HEK293T (cell line): ENCODE measurements at places on chromosomes 2 and 18.

GRCh38 chr2:238265605-238266004 is 22.8 kb downstream of the PER2 start:
- no peak for DNase-seq

- DNase-seq = no peak
Observed at GRCh38 chr2:162220368-162220767, 22.9 kb downstream of the FAP start.

DNA sequence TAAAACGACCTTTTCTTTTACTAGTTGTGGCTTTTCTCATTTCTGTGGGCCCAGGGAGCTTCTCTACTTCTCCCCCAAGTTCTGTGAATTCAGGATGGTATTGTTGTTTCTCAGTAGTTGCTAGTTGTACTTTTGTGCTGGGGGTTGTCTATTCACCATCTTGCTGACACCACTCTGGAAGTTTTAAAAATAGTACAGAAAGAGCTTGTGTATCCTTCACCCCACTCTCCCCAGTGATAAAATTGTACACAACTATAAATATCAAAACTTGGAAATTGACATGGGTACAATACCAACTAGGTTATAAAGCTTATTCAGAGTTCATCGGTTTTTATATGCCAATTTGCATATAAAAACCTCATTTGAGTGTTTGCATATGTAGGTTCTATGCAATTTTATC is 45.3 kb upstream of the REEP1 start:
- DNase-seq = no peak

- no peak for DNase-seq
Observed at GRCh38 chr2:144771348-144771747, 251.4 kb upstream of the ZEB2 start.

DNA sequence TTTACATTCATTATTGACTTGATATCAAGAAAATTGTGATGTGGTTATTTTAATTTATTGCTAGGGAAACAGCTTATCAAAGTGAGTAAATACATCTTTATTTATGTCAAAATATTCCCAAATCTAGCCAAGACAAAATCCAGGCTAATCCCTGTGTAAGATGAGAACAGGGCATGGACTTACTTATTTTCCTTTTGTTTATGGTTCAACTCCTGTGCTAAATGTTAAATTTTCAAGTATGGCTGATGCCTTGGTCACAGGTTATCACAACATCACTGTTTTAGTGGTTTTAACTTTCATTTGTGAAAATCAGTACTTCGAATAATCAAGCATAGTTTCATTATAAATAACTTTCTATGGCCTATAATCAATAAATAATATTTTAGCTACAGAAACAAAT is 657.0 kb upstream of the SYT4 start:
- no peak for DNase-seq

GRCh38 chr18:73728657-73729056 is 419.0 kb downstream of the FBXO15 start:
- DNase-seq = no peak

GRCh38 chr18:38415811-38416210 is 850.2 kb upstream of the CELF4 start:
- DNase-seq = no peak

DNA sequence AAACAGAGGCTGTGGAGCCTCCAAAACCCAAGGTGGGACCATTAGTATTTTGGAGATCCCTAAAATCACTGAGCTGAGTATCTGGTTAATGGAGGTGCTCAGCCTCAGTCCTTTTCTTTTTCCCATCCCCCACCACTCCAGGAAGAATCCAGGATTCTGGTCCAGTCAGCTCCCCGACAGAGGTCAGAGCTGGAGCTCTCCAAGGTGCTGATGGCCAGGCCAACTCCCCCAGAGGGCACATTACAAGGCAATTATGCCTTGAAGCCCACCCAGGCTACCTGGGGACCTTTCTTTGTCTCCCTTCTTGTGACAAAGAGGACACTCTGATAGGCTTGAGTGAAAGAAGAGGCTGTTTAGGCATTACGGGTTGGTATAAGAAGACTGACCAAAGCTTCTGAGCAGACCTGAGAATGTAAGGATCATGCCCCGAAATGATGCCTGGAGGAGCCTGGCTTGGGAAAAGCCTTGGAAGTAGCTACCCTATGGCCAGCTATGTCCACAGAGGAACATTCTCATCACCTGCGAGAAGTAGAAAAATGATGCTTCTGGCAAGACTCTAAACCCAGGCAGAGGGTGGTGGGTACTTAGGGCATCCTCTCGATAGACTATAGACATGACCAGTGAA is 102.5 kb upstream of the LDAH start:
- DNase-seq = no peak

- DNase-seq = no peak
Observed at GRCh38 chr2:203361922-203362321, 33.7 kb downstream of the ABI2 start.

GRCh38 chr2:44927985-44928482 is 13.5 kb upstream of the SIX3 start:
- DNase-seq = no peak

- no peak for DNase-seq
Observed at GRCh38 chr18:75115514-75115913, 93.4 kb downstream of the PTGR3 start.

DNA sequence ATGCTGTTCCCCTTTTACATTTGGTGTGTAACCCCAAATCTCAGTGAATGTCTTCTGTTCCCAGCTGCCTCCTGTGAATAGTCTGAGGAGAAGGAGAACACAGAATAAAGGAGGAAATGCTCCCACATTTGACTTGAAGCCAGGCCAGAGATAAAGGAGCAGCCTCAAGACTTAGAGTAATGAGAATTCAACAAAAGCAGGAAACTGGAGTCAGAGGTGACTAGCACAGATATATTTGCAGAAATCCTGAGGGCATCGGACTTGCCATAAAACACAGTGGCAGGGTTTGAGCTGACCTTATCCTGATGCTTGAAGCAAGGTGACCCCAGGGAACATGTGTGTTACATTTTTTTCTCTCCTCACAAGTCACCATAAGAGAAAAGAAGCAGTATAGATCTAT is 291.4 kb upstream of the RND3 start:
- DNase-seq = no peak

GRCh38 chr2:25845843-25846505 is 32.3 kb downstream of the ASXL2 start:
- DNase-seq = no peak

GRCh38 chr2:68203587-68203986 is 45.9 kb downstream of the PNO1 start:
- no peak for DNase-seq

DNA sequence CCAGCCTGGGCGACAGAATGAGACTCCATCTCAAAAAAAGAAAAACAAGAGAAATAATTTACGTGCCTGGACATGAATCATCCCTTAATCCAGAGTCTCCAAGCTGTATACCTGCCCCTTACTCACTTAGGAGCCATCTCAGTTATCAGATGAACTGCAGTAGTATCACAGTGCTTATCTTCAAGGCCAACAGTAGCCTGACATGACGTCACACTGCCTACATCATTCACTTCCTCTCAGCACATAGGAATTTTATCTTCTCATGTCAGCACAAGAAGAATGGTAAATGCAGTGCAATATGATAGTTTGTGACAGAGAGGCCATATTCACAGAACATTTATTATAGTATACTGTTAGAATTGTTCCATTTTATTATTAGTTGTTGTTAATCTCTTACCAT is 216.6 kb downstream of the SS18 start:
- DNase-seq = no peak

- peak; percentile 73 for DNase-seq
Observed at GRCh38 chr18:31555971-31556747, 35.5 kb upstream of the TTR start.

- DNase-seq = no peak
Observed at GRCh38 chr2:118380915-118381653, 292.8 kb downstream of the INSIG2 start.

DNA sequence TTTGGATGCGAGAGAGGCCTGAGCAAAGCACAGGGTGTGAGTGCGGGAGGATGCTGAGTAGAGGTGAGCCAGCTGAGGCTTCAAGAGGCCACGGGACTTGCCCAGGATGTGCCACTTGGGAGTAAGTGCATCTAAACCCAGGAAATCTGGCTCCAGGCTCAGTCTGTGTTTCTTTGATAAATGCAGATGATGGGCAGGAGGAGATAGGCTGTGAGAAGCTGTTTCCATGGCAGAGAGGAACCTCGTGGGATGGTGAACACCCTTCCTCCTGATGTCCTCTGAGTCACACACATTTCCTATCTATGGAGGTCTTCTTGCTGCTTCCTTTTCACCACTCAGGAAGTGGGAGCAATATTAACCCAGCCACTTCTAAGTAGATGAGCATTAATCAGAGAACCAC is 38.4 kb upstream of the CELF4 start:
- no peak for DNase-seq

DNA sequence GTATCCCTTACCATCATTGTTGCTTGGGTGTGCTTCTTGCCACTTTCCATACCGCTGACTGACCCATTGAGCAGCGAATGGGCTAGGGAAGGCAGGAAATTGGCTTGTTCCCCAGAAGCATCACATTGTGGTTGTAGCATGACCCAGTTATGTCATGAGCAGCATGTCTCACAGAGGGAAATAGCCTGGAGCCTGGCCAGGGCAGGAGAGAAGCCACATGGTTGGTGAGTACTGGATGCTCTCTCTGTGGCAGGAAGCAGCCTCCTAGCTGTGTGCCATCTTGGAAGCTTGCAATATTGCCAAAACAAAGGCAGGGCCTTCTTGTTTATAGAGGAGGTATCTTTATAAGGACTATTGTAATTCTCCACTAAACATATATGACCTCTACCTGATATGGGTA is 482.6 kb downstream of the PIK3C3 start:
- DNase-seq = no peak

DNA sequence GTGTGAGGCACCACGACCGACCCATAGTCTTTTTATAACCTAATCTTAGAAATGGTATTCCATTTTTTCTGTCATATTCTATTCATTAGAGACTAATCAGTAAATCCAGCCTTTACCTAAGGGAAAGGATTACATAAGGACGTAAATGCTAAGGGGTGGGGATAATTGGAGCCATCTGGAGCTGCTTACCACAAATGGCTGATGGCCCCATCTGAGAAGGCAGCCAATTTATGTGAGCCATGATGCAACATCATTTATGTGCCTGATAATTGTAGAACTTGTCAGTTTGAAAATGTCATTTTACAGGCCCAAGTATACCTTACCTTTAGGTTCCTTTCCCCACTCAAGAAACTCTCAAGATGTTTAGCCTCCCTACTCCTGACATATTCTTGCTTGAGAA is 44.0 kb downstream of the ARHGEF33 start:
- no peak for DNase-seq

DNA sequence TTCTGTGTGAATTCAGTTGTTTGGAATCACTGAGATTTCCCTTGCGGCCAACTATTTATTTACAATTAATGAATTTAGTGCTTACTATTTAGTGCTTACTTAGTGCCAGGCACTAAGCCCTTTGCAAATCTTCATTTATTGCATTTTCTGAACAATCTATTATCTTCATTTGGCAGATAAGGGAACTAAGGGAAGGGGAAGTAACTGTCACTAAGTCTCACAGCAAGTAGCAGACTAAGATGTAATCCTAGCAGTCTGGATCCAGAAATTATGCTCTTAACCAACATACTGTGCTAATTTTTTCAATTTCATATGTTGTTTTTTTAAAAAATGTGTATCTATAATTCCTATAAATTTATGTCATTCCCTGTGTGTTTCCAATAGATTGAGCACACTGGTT is 214.4 kb upstream of the EPC2 start:
- DNase-seq = no peak

DNA sequence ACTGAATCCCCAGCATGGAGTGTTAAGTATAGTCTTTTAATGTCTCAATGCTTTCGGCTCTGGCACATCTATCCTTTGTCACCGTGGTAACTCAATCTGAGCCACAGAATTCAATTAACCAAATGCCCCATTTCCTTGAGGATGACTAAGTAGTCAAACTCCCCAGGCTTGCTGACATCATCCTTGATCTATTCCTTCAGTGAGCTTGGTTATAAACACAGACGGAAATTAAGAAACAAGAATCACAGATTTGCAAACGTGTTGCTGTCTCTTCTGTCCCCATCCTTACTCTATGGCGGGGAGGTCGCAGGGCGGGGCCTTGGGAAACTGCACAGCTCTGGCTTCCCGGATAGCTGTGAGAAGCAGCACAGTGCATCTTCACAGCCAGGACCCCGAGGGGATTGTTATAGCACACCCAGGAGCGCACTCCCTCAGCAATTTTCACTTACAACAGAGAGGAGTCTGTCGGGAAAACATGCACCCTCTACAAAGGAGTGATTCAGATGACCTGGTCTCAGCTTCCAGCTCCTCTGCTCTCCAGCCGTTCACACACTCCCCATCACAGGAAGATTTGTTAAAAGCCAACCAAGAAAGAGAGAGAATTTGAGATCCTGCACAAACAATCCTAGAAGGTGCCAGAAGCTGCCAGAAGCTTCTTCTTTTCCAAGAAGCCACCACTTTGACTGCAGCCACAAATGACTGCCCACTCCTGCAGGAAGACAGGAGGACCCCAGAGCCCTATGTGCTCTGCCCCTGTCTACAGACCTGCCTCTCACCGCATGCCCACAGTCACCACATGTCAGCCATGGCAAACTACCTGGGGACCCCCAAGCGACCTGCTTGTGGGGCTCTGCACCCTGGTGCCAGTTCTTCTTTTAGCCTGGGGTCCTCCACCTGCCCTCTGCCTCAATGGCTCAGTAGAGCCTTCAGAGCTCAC is 44.9 kb upstream of the YWHAQ start:
- DNase-seq = no peak

- no peak for DNase-seq
Observed at GRCh38 chr2:71852141-71852711, 295.4 kb downstream of the CYP26B1 start.

DNA sequence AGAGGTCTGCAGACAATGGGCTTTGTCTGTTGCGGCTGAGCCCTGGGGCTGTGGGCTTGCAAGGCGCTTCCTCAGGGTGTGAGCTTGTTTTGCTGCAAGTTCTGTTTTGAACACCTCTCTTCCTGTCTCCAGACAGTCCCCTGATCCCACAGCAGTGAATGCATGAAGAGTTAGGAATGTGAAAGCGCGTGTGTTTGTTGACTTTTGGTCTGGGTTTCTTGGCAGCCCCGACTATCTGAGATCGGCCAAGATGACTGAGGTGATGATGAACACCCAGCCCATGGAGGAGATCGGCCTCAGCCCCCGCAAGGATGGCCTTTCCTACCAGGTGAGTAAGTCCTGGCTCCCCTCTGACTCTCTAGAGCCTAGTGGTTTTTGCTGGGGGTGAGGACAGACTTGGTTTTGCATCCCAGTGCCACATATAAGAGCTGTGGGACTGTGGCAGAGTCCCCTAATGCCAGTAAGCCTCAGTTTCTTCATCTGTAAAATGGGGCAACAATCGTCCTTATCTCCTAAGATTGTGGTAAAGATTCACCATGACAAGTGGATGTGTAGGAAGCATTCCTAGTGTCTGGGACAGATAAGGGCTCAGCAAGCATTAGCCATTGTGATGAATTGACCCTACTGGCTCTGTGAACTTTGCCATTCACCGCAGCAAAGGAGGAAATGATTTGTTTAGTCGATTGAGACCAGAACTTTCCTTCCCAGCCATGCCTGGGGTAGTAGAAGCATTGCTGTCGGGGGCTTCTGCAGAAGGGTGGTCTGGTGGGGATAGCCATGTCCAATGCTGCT is 3.0 kb downstream of the LBH start:
- DNase-seq = no peak

- no peak for DNase-seq
Observed at GRCh38 chr2:218582076-218582475, 13.4 kb downstream of the CNOT9 start.
